Immature natural killer cell (primary cell): ENCODE measurements at places on chromosomes 16 and 17. TPM values are rescaled to one million over a fixed set of nuclear protein-coding genes. Genes with fewer than 3 reads are reported as not detected.
A peak's percentile ranks its signal among the peaks of the same experiment; 100 is the strongest.

- H3K4me1 ChIP-seq, result no peaks in the 10 kb centered on the region
- no peak overlapping the region for H3K27ac ChIP-seq
- no peak for DNase-seq
- peaks cover 1% of the 10 kb centered on the region for H3K27me3 ChIP-seq
These were observed 125.1 kb downstream of the BRIP1 start for GRCh38 chr17:61738249-61738648.

DNA sequence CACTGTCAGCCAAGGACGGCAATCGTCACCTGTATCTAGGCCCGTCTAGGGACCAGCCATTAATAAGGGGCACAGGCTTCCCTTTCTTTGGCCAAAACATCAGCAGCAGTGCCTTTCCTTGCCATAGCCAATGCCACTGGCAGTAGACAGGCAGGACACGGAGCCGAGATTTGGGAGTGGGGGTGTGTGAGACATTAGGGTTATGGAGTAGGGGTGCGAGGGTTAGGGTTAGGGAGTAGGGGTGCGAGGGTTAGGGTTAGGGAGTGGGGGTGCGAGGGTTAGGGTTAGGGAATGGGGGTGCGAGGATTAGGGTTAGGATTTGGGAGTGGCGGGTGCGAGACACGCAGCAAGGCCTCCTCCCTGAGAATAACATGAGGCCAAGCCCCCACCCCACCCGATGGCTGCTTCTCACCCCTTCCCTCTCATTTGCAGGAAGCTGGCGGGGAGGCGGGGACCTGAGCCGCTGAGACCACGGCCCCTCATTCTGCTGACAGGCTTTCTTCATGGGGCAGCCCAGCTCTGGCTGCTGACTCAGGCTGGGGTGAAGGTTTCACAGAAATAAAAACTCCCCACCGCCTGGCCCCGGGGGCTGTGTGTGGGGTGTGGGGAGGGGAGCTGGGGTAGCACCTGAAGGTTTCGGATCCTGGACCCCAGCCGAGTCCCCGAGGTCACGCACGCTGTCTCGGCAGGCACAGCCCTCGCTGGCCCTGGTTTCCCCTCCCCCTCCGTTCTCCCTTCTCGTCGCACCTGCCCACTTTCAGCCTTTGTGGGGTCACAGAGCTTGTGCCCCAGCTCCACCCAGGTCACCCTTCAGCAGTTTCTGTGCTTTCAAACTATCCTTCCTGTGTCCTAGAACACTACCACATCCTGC is 93.8 kb downstream of the PGS1 start:
- DNase-seq, result no peak
- H3K36me3 ChIP-seq, result no peaks in the 10 kb centered on the region
- no peak overlapping the region for H3K27ac ChIP-seq

DNA sequence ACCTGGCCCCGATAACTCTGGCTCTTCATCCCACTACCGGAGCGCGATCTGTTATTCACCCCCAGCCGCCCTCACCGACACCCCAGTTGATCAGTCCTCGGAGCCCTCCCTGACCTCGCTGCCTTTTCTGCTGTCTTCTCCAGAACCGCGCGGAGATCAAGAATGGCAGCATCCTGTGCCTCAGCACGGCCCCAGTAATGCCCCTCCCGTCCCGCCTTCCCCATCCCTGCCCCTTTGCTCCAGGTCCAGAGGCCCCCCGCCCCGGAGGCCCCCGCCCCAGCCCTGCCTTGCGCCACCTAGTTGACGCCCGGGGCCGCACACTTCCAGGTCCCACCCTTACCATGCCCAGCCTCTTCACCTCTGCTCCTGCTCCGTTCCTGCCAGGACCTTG is 872 bp downstream of the ELMO3 start:
- H3K4me3 ChIP-seq, result no peak overlapping the region
- no peak overlapping the region for H3K27ac ChIP-seq
- H3K4me1 ChIP-seq, result peaks cover 9% of the 10 kb centered on the region
- peaks cover 11% of the 10 kb centered on the region for H3K36me3 ChIP-seq

The ZNF174 gene
- polyA plus RNA-seq, result 4.7 TPM

GRCh38 chr17:40567377-40567776 is 2.1 kb upstream of the CCR7 start:
- H3K4me3 ChIP-seq, result no peak overlapping the region
- H3K4me1 ChIP-seq, result peaks cover 42% of the 10 kb centered on the region
- no peaks in the 10 kb centered on the region for H3K36me3 ChIP-seq
- no peak overlapping the region for H3K27ac ChIP-seq
- peaks cover 7% of the 10 kb centered on the region for H3K27me3 ChIP-seq

The MYH3 gene
- 0.39 TPM for polyA plus RNA-seq

The KRT12 gene
- polyA plus RNA-seq, result not detected

DNA sequence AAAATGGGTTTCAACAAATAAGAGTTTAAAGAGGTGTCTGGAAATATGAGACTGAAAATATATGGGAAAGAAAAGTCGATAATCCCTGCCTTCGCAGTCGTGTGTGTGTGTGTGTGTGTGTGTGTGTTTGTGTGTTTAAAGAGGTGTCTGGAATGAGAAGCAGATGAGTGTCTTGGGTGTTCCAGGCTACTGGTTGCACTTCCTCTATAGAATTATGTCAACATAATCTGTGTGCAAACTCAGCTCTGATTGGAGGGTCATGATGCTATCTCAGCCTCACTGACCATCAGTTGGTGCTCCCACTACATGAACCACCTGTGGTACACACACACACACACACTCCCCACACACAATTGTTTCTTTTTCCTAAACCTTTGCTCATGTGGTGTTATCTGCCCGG is 347.3 kb downstream of the NPIPA8 start:
- no peak overlapping the region for H3K27ac ChIP-seq
- no peak for DNase-seq
- H3K4me1 ChIP-seq, result no peaks in the 10 kb centered on the region
- no peak overlapping the region for H3K4me3 ChIP-seq

GRCh38 chr17:6043405-6043804 is 26.8 kb upstream of the WSCD1 start:
- no peaks in the 10 kb centered on the region for H3K4me1 ChIP-seq
- H3K4me3 ChIP-seq, result no peak overlapping the region
- no peaks in the 10 kb centered on the region for H3K36me3 ChIP-seq
- H3K27me3 ChIP-seq, result no peaks in the 10 kb centered on the region
- no peak overlapping the region for H3K27ac ChIP-seq

GRCh38 chr16:67063008-67063407 is 34.1 kb downstream of the CBFB start:
- DNase-seq, result no peak
- H3K36me3 ChIP-seq, result peaks cover 4% of the 10 kb centered on the region
- no peak overlapping the region for H3K4me3 ChIP-seq
- peaks cover 12% of the 10 kb centered on the region for H3K4me1 ChIP-seq
- peaks cover 2% of the 10 kb centered on the region for H3K27me3 ChIP-seq

The TMEM88 gene
- polyA plus RNA-seq, result not detected

The CES5A gene
- not detected for polyA plus RNA-seq

The PSKH1 gene
- 40.6 TPM for polyA plus RNA-seq

The SEZ6 gene
- 3.8 TPM for polyA plus RNA-seq

GRCh38 chr16:11603331-11603750 is 16.6 kb upstream of the LITAF start:
- H3K36me3 ChIP-seq, result no peaks in the 10 kb centered on the region
- peaks cover 3% of the 10 kb centered on the region for H3K27me3 ChIP-seq
- peaks cover 2% of the 10 kb centered on the region for H3K4me1 ChIP-seq
- no peak overlapping the region for H3K4me3 ChIP-seq
- DNase-seq, result no peak

GRCh38 chr17:22409160-22409751 is 716.9 kb downstream of the KCNJ18 start:
- no peak overlapping the region for H3K4me3 ChIP-seq
- H3K4me1 ChIP-seq, result no peaks in the 10 kb centered on the region
- H3K36me3 ChIP-seq, result peaks cover 11% of the 10 kb centered on the region
- no peak overlapping the region for H3K27ac ChIP-seq

DNA sequence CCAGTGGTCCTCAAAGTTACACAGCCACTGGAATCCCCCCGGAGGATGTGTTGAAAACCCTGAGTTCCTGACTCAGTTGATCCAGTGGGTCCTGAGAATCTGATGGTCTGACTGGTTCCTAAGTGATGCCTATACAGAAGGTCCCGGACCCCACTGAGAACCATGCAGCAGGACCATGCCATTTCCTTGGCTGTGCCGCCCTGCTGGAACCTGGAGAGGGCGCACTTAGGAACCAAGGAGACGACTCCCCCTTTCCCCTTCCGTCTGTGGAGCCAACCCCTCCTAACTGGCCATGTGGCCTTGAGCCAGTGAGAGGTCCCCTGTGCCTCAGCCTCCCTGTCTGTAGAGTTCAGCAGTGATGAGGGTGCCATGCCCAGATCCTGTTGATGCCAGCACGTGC is 22.0 kb downstream of the C16orf74 start:
- DNase-seq, result no peak
- no peaks in the 10 kb centered on the region for H3K4me1 ChIP-seq
- H3K27ac ChIP-seq, result no peak overlapping the region
- H3K27me3 ChIP-seq, result no peaks in the 10 kb centered on the region
- H3K36me3 ChIP-seq, result peaks cover 6% of the 10 kb centered on the region
- H3K4me3 ChIP-seq, result no peak overlapping the region

GRCh38 chr17:41308251-41308917 is 725 bp downstream of the KRTAP16-1 start:
- H3K36me3 ChIP-seq, result no peaks in the 10 kb centered on the region
- H3K4me3 ChIP-seq, result peak overlapping the region; percentile 72
- peak overlapping the region; percentile 89 for H3K27ac ChIP-seq
